ENCODE measurements at places on chromosomes 2 and 18.

GRCh38 chr2:9573840-9574239 is 18.2 kb upstream of the ADAM17 start:
- no peak for DNase-seq

DNA sequence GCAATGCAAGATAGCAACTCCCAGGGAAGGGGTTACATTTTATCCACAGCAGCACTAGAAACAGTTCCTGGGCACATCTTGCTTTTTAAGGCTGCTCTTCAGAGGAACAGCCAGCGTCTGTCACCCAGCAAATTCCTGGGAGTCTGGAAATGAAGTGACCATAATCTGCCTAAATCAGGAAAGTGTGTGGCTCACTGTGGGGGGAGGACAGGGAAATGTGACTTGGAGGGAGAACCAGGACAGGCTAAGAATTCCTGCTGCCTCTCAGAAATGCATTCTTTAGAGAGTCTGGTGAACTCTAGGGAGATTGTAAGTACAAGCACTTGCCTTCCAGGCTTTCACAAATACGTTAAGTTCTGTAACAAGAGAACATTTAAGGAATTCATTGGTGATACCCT is 364.3 kb upstream of the SPHKAP start:
- no peak for DNase-seq

- DNase-seq: no peak
Measured at GRCh38 chr18:31636387-31636786, 44.7 kb downstream of the TTR start.

- DNase-seq: no peak
Measured at GRCh38 chr2:98448441-98449145, 3.9 kb downstream of the INPP4A start.

- no peak for DNase-seq
Measured at GRCh38 chr2:228283491-228284171, 102.1 kb upstream of the SPHKAP start.

DNA sequence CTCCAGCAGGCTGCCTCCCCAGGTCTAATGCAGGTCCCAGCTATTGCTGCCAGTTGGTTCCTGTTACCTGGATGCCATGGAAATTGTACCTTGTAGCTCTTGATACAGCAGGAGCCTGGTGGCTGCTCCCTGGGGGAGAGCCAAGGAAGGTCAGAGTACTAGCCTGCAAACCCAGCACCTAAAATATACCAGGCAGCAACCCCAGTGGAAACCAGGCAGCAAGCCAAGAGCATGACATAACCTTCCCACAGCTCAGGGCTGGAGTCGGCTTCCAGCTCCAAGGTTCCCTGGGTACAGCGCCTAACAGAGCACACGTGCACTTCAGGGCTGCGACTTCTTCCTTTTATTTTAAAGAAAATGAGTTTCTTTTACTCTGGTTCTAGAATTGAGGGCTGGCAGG is 30.3 kb downstream of the TNP1 start:
- no peak for DNase-seq

DNA sequence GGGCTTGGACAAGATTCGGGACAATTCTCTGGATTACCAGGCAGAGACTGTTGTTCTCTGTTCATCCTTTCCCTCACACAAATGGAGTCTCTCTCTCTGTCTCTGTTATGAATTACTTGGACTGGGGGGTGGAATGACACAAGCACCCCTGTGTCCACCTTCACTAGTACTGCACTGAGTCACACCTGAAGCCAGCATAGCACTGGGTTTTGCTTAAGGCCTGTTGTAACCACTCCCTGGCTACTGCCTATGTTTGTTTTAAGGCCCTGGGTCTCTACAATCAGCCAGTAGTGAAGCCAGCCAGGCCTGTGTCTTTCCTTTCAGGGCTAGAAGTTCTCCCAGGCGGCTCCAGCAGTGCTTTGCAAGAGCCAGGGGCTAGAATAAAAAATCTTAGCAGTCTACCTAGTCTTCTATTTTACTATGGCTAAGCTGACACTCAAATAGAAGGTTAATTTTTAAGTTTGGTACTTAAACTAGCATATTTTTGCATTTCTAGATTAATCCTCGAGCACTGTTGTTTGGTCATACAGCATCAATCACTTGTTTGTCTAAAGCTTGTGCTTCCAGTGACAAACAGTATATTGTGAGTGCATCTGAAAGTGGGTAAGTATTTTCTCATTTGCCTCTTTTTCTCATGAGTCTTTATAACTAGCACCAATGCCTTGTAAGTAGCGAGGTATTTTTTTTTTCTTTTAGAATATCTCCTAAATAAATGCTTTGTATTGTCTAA is 27.8 kb downstream of the WDR7 start:
- DNase-seq: no peak

DNA sequence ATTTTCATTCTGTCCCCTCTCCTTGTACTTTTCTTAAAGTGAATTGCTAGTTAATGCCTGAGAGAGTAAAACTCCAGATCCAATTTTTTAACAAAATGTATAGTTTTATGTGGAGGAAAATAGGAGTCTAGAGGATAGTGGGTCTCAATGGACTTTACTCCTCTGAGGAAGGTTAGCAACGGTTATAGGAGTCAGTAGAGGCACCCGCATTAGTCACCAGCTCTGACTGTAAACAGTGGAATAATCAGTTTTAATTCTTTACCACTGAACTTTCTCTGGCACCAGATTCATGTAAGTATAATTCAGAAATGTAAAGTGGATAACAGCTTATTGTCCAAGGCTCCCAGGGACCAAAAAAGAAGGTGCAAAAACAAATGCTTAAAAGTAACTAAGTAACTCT is 38.7 kb upstream of the HNMT start:
- no peak for DNase-seq

GRCh38 chr18:6004683-6005082 is 109.4 kb upstream of the TMEM200C start:
- no peak for DNase-seq

GRCh38 chr2:16666449-16666801 is 791 bp upstream of the CYRIA start:
- no peak for DNase-seq

DNA sequence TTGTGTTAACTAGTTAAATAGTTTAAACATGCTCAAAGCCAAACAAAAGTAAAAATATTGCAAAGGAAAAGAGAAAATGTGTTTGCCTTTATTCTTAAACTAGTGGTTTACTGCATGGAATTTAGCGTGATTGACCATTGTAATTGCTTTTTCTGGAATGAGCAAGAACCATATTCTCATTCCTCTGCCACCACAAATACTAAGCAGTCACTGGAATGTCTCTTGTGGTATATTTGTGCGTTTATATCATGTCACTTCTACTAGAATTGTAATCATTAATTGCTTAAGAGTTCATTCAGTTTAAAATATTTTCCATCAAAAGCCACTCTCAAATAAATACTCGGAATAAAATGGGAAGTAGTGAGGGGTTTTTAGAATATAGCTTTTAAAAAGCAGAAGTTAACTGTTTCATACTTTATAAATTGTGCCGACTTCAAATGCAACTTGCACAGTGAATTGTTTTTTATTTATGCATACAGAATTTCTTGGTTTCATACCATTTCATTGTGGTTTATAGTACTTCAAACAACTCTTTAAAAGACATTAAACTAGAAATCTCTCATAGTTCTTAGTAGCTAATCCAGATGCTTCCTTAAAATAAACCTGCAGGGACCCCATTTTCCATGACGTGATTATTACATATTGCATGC is 288.1 kb downstream of the EPHA4 start:
- DNase-seq: no peak

DNA sequence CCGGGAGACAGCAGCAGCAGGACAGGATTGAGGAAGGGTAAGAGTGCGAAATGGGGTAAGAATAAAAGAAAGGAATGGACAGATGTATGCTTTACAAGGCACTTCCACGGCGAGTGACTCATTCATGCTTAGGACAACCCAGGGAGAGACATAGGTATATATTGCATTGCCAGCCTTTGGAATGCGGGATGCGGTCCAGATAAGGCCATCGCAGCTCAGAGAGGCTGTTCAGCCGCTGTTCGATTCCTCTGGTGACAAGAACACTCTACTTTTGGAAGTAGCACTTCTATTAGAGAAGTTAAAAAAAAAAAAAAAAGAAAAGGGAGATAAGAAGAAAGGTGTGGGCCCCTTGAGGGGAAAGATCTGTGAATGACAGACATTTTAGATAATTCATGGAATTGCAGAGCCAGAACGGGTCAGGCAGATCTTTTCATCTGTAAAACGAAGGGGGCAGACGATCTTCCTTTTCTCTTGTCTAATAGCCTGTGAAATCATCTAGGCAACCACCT is 819 bp upstream of the NCOA1 start:
- no peak for DNase-seq

GRCh38 chr2:190355968-190356644 is 12.7 kb downstream of the INPP1 start:
- DNase-seq: no peak

DNA sequence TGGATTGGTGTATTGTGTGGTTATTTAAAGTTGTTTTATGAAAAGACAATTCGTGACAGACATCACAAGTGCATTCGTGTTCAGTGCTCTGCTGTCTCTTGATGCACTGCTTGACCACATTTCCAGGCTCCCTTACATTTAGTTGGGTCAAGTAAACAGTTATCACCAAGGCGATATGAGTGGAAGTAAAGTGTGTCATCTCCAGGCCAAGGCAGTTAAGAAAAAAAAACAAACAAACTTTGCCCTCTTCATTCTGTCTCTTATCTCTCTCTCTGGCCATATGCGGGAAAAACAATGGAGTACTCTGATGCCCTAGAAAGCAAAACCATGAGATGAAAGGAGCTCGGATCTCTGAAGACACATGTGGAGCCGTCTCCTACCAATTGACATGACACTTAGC is 131.1 kb downstream of the DSEL start:
- no peak for DNase-seq

GRCh38 chr2:99338029-99338585 is 918 bp downstream of the EIF5B start:
- no peak for DNase-seq

DNA sequence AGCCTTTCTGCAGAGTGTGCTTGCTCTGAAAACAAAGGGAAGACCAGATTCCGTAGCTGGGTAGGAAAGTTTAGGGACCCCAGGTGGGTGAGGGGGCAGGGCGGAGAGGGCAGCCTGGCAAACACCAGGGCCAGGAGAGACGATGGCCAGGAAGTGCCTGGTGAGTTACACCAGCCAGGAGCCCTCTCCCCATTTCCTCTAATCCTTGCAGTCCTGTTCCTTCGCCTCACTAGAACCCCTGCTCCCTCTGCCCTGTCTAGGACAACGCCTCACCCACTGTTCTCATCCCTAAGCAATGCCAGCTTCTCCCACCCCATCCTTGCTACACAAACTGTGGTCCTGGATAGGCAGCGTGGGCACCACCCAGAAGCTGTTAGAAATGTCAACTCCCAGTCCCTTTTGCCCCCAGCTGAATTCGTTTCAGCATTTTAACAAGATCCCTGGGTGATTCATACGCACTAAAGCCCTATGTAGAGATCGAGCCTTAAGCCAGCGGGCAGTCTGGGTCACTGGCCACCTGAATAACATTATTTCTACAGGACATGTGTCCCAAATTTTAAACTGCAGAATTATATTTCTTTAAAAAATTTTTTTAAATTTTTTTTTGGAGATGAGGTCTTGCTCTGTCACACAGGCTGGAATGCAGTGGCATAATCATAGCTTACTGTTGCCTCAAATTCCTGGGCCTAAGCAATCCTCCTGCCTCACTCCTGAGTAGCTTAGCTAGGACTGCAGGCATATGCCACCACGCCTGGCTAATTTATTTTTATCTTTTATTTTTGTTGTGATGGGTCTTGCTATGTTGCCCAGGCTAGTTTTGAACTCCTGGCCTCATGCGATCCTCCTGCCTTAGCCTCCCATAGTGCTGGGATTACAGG is 10.9 kb downstream of the WIPF1 start:
- no peak for DNase-seq

DNA sequence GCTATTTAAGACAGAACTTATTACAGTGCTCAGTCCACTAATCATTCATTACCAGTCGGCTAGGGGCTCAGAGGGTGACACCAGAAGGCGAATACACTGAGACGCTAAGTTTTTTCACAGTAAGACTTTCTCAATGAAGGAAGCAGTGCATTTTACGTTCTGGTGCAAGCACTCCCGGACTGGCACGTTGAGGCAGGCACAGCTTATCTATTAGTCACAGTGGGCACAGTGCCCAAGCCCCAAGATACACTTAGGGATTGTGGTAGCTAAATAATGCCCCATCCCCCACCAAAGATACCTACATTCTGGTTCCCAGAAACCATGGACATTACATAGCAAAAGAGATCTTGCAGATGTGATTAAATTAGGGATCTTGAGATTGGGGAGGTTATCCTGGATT is 32.6 kb upstream of the BCL11A start:
- no peak for DNase-seq

DNA sequence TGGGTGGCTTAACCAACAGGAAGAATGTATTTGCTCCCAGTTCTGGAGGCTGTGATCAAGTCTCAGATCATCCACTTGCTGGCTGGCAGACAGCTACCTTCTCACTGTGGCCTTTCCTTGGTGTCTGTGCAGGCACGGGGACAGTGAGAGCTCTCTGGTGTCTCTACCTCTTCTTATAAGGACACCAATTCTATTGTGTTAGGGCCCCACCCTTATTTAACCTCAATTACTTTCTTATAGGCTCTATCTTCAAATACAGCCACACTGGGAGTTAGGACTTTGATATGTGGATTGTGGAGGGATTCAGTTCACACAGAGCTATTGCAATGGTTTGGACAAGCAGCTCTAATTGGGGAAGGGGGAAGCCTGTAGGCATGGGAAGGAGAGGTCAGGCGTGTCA is 25.3 kb upstream of the IL1RN start:
- no peak for DNase-seq

DNA sequence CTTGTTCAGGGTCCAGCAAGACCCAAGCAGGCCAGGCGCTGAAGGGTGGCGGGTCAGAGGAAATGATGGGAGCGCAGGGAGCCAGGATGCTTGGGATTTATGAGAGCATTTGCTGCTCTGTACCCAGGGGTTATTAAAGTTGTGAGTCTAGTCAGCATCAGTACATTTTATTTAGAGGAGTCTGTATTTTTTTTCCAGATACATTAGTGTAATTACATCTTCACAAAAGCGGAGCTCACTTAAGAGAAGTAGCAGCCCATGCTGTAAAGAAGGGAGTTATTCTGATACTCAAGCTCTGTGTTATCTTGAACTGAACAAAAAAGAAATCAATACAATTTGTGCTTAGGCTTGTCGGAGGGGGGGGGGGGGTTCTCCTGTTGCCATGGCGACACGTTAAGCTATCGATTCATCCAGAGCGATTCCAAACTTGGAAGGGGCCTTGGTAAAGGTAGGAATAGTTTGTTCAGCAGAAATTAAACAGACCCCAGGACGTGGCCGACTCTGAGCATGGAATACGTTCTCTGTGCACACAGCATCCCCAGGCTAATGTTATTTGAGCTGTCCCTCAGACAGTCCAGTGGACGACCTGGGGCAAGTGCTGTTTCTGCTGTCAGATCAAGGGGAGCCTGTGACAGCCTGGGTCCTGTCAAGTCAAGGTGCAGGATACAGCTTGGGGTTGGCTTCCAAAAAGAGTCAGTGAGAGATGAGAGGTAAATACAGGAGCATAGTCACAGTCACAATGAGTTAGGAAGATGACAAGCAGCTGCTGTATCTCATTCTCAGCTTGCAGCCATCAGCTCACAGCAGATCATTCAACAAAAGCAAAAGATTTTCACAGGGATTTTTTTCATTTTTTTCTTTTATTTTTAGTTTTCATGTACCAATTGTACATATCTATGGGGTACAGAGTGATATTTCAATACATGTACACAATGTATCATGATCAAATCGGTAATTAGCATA is 387.6 kb downstream of the DCDC2C start:
- DNase-seq: no peak

- no peak for DNase-seq
Measured at GRCh38 chr2:60317844-60318243, 235.6 kb downstream of the BCL11A start.

GRCh38 chr2:9001229-9001628 is 2.3 kb downstream of the MBOAT2 start:
- DNase-seq: no peak

- DNase-seq: no peak
Measured at GRCh38 chr18:54962919-54963645, 3.8 kb upstream of the CCDC68 start.
